IPS DF 19.7 (cell line): ENCODE measurements at places on chromosomes 13 and 19.

- no peak for DNase-seq
Measured at GRCh38 chr19:41700381-41701195, 7.8 kb upstream of the CEACAM5 start.

GRCh38 chr19:18756896-18757295 lies 34.2 kb downstream of the COMP start:
- DNase-seq: no peak

GRCh38 chr13:113135281-113135760 lies 12.7 kb downstream of the F10 start:
- DNase-seq: no peak

DNA sequence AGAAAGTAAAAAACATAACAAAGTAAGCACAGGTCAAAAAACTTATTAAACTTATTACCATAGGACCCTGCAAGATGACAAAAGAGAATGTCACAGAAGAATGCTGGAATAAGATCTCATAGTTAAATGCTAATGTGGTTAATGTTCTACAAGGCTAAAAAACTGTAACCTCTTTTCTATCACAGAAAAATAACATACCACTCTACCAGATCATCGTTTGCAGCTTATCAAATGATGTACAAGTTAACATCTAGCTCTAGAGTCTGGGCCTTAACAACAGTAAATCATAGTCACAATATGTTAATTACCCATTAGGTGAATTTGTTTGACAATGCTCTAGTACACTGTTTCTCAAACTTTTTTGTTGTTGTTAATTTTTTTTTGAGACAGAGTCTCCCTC lies 53.0 kb downstream of the NUFIP1 start:
- no peak for DNase-seq

- no peak for DNase-seq
Measured at GRCh38 chr19:2665103-2665502, 37.4 kb downstream of the GNG7 start.

GRCh38 chr13:40275636-40276035 lies 390.8 kb downstream of the FOXO1 start:
- no peak for DNase-seq

GRCh38 chr19:40612831-40613689 lies 11.9 kb downstream of the LTBP4 start:
- DNase-seq: no peak

- no peak for DNase-seq
Measured at GRCh38 chr13:59203855-59204254, 959.9 kb downstream of the DIAPH3 start.

GRCh38 chr13:57865600-57866294 lies 234.2 kb downstream of the PCDH17 start:
- DNase-seq: no peak

DNA sequence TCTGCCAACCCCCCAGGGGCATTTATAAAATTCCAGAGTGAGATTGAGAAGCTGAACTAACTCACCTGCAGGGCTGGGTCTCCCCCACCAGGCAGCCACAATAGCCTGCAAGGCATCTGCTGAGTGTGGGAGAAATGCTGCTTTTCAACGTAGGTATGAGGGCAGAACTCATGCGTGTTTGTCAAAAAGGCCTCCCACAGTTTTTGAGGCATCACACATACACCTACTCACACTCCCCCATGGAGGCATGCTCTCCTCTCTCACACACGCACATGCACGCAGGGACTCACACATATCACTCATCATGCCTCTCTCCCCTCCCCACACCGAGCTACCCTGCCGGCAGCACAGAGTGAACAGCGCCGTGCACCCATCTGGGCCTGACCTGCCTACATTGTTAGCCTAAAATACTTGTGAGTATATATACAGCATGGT lies 390.5 kb downstream of the FGF9 start:
- no peak for DNase-seq

DNA sequence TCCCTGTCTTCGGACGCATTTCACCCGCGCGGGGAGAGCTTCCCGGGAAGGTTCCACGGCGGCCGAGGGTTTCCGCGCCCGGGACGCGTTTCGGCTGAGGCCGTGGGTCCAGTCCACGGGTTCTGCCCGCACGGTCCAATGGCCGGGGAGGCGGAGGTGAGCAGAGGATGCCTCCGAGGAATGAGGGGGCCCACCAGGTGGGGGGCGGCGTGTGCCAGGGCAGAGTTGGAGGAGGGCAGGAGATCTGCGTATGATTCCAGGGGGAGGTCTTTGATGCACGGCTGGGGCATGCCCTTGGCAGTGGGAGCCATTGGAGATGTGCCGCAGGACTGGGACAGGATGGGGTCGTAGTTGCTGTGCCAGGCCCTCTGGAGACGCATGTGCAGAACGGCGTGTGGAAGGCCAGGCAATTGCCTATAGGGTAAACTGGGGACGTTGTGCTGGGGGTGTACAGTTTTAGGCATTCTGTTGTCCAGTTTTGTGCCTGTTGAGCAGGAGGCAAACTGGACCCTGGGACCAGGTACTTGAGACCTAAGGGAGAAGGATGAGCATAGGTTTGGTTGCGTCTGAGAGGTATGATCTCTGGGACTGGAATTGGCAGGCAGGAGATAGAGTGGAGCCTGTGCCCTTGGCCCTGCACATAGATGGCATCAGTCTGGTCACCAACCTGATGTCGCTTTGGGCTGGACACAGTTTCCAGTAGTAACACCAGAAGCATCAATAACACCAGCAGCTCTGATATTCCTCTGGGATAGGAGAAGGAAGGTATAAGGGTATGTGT lies 751 bp downstream of the ZNF584 start:
- DNase-seq: no peak

DNA sequence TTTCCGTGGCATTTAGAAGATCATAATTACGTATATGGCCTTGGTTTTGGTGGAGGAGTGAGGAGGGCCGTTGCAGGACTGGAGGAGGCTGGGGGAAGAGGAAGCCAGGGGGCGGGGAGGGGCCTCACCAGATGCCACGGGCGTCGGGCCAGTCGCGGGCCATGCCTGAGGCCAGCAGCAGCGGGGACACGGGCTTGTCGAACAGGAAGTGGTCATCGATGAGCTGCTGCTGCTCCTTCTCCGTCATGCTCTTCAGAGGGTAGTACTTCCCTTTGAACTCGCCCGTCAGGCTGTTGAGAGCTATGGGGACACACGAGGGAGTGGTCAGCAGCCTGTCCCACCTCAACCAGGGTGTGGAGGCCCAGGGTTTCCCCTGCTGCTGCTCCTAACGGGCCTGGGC lies 11.1 kb downstream of the CKM start:
- no peak for DNase-seq

- no peak for DNase-seq
Measured at GRCh38 chr19:5103812-5104410, 135.0 kb downstream of the KDM4B start.

DNA sequence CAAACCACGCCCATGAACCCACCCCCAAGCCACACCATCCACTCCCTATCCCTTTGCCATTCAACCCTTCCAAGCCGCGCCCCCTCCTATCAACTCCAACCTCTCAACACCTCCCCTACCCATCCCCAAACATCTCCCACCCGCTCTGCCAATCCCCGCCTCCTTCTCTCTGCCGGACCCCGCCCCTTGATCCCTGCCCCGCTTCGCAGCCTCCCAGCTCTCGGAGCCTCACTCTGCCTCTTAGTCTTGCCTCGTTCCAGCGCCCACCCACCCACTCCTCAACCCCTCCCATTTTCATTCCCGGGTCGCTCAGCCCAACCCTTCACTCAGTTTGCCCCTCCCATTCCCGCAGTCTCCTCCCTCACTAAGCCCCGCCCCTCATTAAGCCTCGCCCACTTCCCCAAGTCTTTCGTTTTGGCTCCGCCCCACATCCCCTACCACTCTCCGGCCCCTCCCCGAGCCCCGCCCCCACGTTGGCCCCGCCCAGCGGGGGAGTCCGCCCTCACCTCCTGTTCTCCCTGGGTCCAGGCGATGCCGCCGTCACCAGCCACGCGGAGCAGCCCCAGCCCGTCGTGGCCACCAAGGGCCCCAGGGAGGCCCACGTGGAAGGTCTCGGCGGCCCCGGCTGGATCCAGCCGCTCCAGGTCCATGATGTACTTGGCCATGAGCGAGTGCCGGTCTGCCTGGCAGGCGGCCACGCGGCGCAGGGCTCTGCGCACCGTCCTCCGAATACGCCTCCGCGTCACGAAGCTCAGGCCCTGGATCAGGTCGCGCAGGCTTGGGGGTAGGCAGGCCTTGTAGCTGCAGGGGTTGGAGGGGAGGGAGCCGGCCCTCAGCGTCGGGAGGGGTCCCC lies 5.7 kb downstream of the JAK3 start:
- peak; percentile 91 for DNase-seq

DNA sequence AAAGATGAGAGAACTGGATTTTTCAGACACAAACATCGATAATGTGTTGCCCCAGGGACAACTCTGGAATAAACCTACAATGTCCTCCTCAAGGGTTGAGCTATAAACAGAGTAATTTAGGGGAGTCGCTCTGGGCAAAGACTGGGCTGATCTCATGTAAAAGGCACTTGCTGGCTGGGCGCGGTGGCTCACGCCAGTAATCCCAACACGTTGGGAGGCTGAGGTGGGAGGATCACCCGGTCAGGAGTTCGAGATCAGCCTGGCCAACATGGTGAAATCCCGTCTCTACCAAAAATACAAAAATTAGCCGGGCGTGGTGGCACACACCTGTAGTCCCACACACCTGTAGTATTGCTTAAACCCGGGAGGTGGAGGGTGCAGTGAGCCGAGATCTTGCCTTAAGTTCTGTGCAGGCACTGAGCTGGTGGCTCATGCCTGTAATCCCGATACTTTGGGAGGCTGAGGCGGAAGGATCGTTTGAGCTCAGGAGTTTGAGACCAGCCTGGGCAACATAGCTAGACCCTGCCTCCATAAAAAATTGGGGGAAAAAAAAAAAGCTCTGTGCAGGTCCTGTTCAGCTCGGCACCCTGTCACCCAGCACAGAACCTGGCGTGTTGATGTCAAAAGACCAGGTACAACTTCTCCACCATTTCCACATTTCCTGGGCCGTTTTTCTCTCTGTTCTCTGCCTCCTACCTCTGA lies 1.4 kb downstream of the TIMM44 start:
- no peak for DNase-seq

- DNase-seq: no peak
Measured at GRCh38 chr19:36210497-36210896, 4.0 kb downstream of the ZNF565 start.

- DNase-seq: no peak
Measured at GRCh38 chr13:97945342-97945741, 8.1 kb upstream of the IPO5 start.

DNA sequence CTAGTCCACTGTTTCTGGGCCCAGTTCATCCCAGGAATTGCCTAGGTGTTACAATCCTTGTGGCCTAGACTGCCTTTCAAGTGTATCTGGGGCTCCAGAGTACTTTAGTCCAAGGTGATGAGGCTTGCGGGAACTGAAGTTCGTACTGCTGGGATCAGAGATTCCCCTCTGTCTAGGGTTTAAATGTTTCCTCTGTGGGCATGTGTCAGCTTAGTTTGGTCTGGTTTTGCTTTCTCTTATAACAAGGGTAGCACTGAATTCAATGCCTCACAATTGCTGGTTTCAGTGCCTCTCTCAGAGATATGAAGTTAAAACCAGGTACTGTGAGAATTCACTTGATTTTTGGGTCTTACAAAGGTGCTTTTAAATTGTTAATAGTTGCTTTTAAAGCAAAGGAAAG lies 30.8 kb downstream of the RGCC start:
- no peak for DNase-seq

GRCh38 chr19:17762505-17763229 lies 11.4 kb downstream of the FCHO1 start:
- peak; percentile 95 for DNase-seq

- DNase-seq: no peak
Measured at GRCh38 chr13:39401046-39401705, 201.8 kb downstream of the LHFPL6 start.

DNA sequence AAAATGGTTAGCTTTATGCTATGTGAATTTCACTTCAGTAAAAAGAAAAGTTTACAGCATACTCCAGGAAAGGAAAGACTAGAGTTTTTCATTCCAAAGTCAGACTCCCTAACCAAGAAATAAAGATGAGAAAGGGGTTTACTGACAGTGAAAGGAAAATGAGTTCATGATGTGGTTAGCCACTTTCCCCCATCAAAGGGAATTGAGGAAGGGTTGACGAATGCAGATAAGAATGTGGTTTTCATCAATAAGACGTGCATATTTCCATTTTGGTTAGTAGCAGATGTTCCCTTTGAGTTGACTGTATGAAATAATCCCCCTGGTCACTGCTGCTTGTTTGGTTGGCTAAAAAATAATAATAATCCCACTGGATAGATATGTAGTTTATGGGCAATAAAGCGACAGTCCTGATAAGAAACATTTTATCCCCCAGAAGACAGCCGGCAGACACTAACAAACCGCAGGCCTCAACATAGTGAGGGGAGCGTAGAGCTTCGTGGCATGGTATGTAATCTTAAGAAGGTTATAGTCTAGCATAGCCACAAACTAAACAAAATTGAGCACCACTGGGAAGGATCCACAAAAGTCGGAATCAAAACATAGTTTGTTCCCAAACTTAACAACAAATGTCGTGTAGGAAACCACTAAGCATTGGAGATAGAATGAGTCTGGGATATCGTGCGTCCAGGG lies 114.8 kb downstream of the COL4A2 start:
- DNase-seq: no peak

DNA sequence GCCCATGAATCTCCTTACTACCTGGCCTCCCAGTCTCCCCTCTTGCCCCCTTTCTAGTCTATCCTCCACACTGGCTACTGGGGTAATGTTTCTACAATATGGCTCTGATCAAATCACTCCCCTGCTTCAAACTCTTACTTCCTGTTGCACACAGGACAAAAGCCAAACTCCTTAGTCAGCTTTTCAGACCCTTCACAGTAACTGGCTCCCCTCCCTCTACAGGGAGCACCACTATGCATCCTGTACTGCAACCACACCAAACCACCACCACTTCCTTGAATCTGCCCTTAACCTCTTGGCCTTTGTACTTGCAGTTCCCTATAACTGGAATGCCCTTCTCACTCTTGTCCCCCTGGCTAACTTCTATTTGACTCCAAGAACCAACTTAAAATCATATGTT lies 32.2 kb downstream of the DEDD2 start:
- no peak for DNase-seq

- DNase-seq: no peak
Measured at GRCh38 chr13:20145521-20145920, 15.3 kb downstream of the GJA3 start.

GRCh38 chr13:104571161-104571892 lies 1505.1 kb upstream of the SLC10A2 start:
- peak; percentile 47 for DNase-seq

DNA sequence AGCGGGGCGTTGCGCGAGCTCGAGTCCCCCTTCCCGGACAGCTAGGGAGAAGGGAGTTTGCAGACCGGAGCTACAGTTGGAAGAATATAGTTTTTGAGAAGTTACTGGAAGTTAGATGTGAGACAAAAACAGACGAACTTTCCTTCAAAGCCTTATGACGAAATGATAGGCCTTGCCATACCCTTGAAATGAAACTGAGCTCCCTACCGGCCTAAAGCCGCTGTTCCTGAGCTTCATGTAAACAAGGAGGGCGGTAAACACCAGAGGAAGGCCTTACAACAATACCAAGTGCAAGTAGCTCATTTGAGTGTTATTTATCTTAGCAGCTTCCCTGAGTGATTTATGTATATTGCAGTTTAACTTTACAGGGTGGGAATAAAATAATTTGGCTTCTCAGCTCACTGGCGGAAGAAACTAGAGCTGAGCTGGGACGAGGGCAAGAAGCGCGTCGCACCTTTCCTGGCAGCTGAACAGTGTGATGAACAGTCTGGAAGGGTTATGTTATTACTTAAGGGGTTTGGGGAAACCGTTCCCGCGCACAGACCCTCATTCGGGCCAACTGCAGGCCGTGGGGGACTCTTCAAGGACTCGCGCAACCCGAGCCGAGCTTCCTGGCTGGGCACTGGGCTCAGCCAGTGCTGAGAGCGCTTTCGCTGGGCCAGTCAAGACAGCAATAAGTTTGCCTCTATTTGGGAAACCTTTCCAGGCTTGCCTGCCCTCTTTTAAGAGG lies 111.2 kb downstream of the KCNRG start:
- DNase-seq: no peak

GRCh38 chr19:15995536-15995935 lies 46.7 kb downstream of the OR10H4 start:
- DNase-seq: no peak
